ENCODE measurements at places on chromosomes 12 and 14.

DNA sequence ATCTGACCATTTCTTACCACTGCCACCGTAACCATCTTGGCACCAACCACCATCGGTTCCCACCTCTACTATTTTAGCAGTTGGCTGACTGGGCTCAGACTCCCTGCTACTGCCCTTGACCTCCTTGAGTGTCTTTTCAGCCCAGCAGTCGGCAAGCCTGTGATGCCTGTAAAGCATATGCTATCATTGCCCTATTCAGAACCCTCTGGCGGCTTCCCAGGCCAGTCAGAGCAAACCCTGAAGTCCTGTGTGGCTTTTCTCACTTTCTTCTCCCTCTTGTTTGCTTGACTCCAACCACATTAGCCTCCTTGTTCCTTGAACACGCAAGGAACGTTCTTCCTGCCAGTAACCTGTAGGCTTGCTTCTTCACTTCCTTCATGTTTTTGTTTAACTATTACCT, 6.2 kb downstream of the IRAK3 start:
- no peak for DNase-seq

DNA sequence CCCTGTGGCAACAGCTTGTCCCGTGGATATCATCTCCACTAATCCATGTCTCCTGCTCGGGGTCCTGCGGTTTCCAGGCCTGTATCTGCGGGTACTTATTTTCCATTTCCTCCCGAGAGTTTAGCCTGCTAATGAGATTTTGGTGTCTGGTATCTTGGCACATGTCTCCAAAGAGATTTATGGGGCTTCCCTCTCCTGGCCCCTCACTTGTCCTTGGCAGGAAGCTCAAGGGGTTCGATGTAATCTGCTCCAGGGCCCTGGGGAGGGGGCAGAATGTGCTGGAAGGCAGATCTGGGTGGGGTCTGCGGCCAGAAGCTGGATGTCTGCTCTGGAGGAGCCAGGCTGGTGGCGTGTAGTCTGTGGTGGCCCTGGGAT, 85.7 kb downstream of the KIF26A start:
- DNase-seq = no peak

DNA sequence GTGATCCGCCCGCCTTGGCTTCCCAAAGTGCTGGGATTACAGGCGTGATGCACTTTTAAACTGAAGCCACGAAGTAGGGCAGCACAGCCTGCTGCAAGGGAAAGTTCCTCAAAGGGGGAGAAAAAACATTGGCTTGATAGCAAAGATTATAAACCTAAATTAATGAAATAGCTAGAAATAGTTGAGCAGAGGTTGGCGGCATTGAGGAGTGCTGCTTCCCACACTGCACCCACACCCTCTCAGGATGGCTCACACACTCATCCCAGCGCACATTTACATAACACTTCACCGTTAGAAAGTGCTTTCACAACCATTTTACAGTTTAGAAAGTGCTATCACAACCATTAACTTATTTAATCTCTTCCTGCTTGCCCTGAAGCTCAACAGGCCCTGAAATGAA, 44.4 kb upstream of the TCL1A start:
- DNase-seq = no peak

DNA sequence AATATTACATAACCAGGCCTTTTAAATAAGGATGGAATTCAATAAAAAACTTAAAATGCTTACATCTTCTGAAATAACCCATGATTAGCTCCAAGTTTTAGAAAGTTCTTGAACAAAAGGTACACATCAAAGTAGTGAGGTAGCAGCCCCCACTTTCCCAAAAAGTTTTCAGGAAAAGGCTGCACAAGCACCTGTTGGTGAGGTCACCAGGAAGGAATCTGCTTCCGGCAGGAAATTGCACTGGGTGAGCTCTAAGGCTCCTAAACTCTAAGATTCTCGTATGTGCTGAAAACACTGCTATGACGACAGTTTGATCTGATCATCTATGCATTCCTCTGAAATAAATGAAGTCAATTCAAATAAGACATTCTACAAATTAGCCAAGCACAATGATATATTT, 34.3 kb upstream of the TTC7B start:
- DNase-seq = peak; percentile 47

DNA sequence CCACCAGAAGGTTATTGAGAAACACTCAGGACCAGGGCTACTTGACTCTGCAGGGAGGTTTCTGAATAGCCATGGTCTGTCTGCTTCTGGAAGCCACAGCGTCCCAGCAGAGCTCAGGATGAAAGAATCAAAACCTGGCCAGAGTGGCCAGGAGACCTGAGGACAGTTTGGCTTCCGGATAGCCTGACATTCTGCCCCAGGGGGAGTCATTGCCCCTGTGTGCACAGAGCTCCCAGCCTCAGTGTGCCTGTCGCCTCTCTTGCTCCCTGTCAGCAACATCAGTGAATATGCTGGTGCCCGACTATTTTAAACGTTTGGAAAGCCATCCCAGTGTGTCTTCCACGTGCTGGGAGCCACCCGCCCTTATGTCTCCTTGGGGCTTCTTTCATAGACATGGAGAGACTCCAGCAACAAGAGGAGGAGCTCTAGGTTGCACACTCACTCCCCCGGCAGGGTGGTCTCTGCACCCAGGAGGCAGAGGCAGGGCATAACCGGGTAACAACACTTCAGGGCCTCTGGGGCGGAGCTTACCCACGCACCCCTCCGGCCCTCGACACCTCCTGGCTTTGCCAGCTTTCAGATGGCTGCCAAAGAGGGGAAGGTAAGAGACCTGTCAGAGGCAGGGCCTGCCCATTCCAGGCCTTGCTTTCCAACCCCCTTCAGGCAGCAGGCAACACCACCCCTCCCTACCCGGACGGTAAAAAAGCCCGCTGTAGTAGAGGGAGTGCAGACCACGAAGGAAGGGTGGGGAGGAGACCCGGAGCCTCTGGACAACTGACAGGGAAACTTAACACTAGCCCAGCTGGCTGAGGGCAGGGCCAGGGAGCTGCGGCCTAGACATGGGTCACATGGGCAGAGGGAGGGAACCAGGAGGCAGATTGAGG, 19.0 kb upstream of the SLC6A12 start:
- DNase-seq = no peak

- no peak for DNase-seq
Measured at GRCh38 chr12:85662207-85662602, 174.0 kb downstream of the RASSF9 start.

- DNase-seq = no peak
Measured at GRCh38 chr12:129830796-129831195, 73.0 kb downstream of the TMEM132D start.

- no peak for DNase-seq
Measured at GRCh38 chr12:90574676-90575075, 380.3 kb downstream of the CCER1 start.

- DNase-seq = peak; percentile 15
Measured at GRCh38 chr12:68611094-68611805, 551 bp downstream of the RAP1B start.

DNA sequence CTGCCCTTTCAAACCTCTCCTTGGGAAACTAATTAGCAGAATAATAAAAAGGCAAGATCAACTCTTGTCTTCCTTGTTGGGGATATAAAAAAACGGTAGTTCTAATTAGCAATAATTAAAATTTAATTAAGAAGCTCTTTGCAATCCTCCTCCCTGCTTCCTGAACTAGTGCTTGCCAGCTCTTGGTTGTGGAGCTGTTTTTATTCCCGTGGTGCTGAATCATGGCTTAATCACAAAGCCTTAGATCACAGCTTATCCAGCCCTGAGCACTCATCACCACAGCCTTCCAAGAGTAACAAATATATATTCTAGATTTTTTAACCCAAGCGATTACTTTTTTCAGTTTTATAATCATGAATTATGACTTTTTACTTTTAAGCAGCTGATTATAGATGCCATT, 63.2 kb upstream of the INSM2 start:
- DNase-seq = peak; percentile 19

DNA sequence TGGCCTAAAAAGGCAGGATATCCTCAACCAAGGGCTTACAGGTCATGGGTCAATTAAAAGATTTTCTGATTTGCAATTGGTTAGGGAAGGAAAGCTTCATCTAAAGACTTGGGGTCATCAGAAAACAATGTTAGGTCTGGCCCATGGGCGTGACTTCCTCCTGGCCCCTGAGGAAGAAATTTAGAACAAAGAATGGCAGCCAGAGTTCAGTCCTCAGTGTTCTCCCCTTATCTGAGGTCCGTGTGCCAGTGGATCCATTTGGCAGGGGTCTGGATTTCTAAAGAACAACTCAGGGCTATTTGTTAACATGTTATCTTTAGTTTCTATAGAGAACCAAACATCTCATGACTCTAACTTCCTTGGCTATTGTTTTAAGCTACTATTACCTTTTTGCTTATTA, 27.8 kb upstream of the NFYB start:
- DNase-seq = no peak

- no peak for DNase-seq
Measured at GRCh38 chr12:19191563-19191962, 62.0 kb downstream of the PLEKHA5 start.

GRCh38 chr12:41795910-41796309, 348.8 kb downstream of the GXYLT1 start:
- DNase-seq = no peak

GRCh38 chr14:75636100-75636692, 24.5 kb downstream of the ERG28 start:
- DNase-seq = peak; percentile 54

DNA sequence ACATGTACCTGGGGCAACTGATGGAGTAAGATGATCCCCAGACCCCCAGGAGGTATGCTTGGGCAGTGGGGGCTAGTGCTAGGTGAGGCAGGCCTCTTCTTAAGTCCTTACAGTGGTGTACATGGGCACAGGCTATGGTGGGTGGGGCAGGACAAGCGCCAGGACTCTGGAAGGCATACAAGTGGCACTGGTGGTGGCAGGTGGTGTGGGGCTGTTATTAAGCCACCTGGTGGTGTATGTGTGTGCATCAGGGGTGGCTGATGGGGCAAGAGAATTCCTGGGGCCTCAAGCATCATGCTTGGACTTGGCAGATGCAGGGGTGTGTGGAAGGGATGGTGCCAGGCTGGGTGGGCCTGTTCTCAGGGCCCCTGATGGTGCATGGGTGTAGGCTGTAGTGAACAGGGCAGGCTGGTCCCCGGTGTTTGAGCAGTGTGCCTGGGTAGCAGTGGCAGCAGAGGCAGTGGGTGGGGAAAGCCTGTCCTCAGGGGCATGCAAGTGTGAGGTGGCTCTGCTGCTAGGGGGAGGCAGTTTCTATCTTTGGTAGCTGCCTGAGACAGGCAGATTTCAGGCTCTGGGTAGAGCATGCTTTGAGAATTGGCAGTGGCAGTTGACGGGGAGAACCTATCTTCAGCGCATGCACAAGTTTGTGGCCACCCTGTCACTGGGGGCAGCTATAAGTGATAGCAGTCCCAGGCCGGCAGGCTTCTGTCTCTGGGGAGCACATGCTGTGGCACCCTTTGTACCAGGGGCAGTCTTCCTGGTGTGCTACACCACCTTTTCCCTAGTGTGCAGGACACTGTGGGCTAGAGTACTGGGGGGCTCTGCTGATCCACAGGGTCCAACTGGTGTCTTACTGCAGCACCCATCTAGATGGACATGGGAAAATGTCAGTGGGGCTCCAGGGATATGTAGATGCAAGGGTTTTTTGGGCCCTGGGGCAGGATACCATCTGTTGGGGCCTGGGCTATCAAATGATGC, 52.6 kb upstream of the ABCD2 start:
- no peak for DNase-seq

GRCh38 chr14:90651271-90651804, 164.9 kb downstream of the TTC7B start:
- no peak for DNase-seq

GRCh38 chr14:103456167-103456835, 66.3 kb downstream of the CKB start:
- no peak for DNase-seq

DNA sequence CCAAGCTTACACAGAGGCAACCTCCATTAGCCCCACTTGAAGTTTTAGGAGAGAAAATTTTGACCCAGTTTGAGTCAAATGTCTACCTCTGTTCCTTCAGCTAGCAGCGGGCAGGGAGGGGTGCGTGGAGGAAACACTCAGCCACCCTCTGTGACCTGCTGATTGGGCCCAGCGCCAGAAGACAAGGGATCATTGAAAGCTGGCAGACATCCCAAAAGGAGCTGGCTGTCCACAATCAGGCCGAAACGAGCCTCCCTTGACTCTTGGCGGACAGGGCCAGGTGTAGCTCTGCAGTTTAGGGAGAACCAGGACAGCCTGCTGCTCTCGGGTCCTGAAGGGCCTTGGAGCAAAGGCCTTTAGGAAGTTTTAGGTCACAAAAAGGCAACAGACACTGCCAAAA, 41.3 kb downstream of the CD9 start:
- DNase-seq = no peak

GRCh38 chr12:98669751-98670150, 24.7 kb downstream of the APAF1 start:
- DNase-seq = no peak

GRCh38 chr14:55938249-55938791, 179.9 kb upstream of the PELI2 start:
- DNase-seq = no peak

DNA sequence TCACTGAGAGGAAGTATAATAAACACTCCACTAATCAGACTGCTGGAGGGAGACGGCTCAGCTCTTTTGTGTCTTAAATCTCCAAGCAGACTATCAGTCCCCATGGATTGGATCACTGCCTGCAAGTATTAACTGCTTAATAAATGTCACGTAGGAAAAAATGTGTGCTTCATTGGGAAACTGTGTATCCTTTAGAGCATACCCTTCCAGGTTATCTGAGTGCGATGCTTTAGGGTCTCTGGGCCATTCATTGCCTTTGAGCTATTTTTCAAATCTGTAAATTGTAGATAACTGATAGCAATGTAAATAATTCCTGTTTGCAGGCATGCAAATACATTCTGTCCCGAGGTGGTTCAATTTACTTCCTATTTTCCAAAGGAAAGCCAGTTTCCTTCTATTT, 45.0 kb upstream of the VASH1 start:
- no peak for DNase-seq

DNA sequence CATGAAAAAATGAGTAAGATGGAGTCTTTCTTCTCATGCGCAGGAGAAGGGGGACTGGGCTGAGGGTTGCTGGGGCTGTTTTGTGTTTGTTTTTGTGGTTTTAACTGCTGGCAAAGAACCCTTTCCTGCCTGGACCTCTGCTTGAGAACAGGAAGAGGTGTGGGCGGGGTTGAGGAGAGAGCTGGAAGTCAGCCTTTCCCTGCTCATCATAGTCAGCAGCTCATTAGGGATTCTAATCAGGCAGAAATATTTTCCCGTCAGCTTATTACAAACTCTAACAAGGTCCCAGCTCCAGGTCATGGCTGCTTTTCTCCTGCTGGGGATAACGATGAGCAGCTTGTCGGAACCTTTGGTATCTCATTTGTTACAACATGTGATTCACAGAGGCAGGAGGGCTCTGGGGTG, 185.0 kb upstream of the NRXN3 start:
- no peak for DNase-seq

- DNase-seq = no peak
Measured at GRCh38 chr12:18304609-18305008, 43.3 kb downstream of the PIK3C2G start.

Measured in COLO829 (cell line).